ENCODE measurements at places on chromosomes 12 and 14.

- no peak for DNase-seq
Observed at GRCh38 chr12:51977320-51977753, 25.8 kb downstream of the ACVR1B start.

- no peak for DNase-seq
Observed at GRCh38 chr12:3261782-3262359, 184.7 kb downstream of the TSPAN9 start.

DNA sequence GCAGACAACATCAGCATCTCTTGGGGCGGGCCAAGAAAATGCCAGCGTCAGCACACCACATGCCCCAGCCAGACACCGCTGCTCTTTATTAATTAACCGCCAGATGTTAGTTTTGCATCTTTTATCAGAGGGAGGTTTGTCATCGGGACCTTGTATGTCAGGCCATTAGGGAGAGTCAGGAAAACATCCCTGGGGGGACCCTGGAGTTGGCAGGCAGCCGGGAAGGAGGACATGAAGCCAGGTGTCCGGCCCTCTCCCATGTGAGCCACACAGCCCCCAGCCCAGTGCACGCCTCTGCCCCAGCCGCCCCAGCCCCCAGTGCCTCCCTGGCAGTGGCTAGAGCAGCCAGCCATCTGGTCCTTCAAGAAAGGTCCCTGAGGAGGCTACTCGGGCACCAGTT is 56.9 kb upstream of the FAM222A start:
- no peak for DNase-seq

DNA sequence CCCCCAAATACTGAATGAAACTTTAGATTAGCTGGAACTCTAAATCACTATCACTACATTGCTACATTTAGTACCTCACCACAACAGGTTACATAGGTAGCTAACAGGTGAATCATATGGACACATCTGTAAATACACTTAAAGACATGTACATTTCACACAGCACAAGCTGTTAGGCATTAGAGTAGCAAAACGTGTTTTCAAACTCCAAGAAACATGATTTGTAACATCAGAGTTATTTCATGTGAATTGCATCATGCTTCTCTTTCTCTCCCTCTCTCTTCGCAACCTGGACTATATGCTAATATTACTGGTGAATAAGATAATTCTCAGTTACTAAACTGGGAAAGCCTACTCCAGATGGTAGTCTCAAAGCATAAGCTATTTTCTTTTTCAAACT is 4.3 kb downstream of the SEL1L start:
- no peak for DNase-seq

GRCh38 chr14:33057585-33057984 is 118.9 kb downstream of the NPAS3 start:
- no peak for DNase-seq

- no peak for DNase-seq
Observed at GRCh38 chr12:51971679-51972421, 20.4 kb downstream of the ACVR1B start.

- no peak for DNase-seq
Observed at GRCh38 chr14:59147007-59147406, 41.5 kb upstream of the DAAM1 start.

Measured in stimulated activated CD8-positive, alpha-beta memory T cell treated with anti-CD3 and anti-CD28 coated beads, Interleukin-7, amount 100 ng/mL, for 24 hours (primary cell).